ENCODE measurements at places on chromosomes 7 and 10.

DNA sequence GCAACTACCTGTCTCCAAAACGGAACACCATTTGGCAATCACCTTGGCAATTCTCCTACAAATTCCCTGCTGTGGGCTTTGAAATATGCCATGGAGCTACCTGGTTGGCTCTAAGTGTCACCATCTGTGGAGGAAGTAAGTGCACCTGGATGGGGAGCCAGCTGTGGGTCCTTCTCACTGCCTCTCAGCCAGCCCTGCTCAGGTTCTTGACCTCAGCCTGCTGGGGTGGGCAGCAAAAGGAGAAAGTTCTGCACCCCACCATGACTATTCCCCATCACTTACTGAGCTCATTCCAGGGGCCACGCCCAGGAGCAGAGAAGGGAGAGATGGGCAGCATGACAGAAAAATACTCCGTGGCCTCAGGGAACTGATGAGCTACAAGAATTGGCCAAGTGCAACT lies 158.7 kb downstream of the TNS3 start:
- DNase-seq, result no peak

DNA sequence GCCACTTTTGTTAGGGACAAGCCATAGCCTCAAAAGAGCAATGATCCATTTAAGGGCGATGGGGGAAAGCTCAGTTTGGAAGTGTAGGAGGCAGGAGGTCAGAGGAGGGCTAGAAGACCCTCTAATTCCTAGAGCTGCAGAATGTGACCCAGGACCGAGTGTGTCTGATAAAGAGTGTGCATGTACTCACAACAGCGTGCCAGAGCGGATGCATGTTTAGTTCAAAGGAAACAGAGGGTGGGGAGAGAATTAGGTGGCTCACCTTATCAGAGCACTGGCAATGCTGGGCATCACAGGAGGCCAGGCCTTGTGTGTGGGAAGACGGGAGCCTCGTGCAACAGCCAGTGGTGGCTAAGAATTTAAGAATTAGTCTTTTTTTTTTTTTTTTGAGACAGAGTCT lies 133.9 kb upstream of the COBL start:
- no peak for DNase-seq

DNA sequence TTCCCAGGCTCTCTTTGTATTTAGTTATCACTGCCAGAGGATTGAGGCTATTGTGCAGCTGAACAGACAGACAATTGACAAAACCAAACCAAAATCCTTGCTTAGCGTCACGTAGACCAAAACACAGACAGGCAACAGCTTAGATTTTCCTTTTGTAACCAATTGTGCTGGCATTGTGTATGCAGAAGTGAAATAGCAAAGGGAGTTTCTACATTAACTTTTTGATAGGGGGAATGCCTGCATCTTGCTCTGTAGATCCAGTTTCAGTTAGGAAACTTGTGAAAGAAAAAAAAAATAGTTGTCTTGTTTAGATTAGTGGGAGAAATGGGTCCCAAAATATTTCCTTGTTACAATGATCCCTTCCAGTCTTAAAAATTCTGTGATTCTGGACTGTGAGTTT lies 333.8 kb downstream of the BBS9 start:
- no peak for DNase-seq

GRCh38 chr10:14087566-14087965 lies 243.2 kb downstream of the FRMD4A start:
- no peak for DNase-seq

GRCh38 chr7:111588065-111588433 lies 25.8 kb upstream of the IMMP2L start:
- no peak for DNase-seq

GRCh38 chr7:147406521-147407135 lies 1183.9 kb upstream of the C7orf33 start:
- no peak for DNase-seq

DNA sequence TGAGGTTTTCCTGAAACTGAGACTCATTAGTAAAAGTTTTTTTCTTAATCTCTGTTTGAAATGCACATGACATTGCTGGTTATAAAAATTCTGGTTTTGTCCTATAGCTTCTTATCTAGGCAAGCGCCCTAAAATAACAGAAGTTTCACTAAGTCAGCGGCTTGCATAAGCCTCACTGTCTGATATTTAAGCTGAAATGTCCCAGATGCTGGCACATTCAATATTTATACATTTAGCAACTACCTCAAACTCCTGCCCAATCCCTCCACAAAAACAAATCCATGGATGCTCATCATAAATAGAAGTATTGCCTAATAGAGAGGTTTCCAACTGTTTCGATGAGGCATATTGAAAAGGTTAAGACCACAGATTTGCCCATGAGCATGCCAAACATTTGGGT lies 83.1 kb upstream of the EGR2 start:
- no peak for DNase-seq

DNA sequence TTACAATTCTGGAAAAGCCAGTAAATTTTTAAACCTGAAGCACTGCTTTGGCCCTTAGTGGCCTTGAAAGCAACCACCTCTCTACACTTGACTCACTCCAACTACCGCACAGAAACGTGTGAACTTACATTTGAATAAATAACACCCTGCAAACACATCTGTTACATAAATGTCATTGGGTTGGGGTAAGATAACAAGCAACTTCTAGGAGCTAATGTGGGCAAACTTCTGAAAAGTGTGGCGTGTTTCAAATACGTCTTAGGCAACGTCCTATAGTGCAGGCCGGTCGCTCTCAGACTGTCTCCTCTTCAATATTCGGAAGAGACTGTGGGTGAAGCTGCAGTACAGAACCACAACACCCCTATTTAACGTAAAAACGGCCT lies 474 bp downstream of the ORC5 start:
- no peak for DNase-seq

GRCh38 chr7:117324960-117325359 lies 2.1 kb upstream of the WNT2 start:
- DNase-seq, result no peak

DNA sequence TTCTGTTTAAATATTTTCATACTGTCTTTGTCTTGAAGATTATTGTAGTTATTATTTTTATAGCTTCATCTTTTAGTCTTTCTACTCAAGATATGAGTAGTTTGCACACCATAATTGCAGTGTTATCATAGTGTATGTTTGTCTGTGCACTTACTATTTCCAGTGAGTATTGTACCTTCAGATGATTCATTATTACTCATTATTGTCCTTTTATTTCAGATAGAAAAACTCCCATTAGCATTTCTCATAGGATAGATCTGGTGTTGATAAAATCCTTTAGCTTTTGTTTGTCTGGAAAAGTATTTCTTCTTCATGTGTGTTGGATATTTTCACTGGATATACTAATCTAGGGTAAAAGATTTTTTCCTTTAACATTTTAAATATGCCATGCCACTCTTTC lies 646.2 kb upstream of the GRM3 start:
- DNase-seq, result no peak

GRCh38 chr10:126880926-126881325 lies 24.3 kb upstream of the DOCK1 start:
- DNase-seq, result no peak

DNA sequence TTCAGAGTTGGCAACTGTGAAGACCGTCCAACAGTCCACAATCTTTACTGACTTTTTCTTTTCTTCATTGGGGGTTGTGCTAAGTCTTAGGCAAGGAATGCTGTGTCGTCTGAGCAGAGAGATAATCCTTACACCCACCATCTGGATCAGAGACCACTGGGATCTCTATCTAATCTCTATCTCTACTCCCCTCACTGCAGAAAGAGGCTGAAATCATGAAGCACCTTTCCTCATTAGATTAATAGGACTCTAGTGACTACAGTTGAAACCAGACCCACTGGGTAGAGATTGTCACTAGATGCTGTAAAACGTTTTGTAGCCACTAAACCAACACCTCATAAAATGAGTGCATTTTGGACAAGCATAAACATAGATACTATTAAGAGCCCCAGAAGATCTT lies 387.4 kb upstream of the CELF2 start:
- no peak for DNase-seq

- DNase-seq, result no peak
Observed at GRCh38 chr7:130947792-130948580, 214.0 kb upstream of the KLF14 start.

DNA sequence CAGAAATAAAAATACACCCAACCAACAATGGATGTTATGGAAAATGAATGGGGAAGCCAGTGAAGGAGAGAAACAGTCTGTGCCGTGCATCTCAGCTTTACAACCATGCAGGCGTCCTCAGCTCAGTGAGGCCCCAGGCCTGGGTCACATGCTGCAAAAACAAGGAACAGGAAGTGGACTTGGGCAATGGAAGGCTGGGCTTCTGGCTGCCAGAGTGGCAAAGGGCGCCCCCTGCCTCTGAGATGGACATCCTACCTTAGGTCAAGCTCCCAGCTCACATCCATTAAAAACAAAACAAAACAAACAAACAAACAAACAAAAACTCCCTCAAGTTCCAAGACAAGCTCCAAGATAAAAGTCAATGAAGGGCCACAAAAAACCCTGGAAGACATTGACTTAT lies 54.7 kb upstream of the AFAP1L2 start:
- no peak for DNase-seq

- DNase-seq, result no peak
Observed at GRCh38 chr10:21649454-21649872, 115.4 kb downstream of the MLLT10 start.

DNA sequence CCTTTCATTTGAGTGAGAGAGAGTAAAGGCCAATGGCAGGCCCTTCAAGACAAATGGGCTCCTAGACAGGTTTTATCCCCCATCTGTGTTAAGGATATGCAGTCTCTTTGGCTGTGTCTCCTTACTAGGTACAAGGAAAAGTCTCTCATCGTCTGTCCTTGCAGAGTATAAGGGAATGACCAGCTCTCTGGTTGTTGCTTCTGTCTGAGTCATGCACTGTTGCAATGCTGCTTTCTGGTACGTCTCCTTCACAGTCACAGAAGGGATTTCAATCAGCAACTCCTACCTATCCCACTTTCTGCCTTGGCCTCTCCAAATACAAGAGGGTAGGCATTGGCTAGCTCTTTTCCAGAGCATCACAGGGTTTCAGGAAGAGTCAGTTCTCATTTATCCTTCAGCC lies 48.1 kb downstream of the CTTNBP2 start:
- DNase-seq, result no peak

DNA sequence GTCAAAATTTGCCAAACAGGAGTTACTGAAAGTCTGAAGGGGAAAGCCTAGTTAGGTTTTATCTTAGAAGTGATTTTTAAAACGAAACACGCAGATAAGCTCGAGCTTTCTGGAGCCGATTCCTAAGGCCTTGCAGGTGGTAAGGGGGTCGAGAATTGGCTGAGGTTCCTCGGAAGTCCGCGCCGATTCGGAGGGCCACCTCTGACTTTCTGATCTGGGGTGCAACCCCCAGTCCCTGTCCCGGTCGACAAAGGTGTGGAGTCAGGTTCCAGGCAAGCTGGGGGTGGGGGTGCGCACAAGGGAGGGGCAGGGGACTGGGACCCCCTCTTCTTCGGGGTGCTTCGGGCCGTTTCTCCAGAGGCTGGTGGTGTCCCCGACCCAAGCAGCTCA lies 701 bp upstream of the CUL1 start:
- no peak for DNase-seq

- DNase-seq, result no peak
Observed at GRCh38 chr7:322708-323111, 32.7 kb downstream of the FOXL3 start.

GRCh38 chr7:90064370-90064769 lies 89.9 kb upstream of the STEAP1 start:
- no peak for DNase-seq

DNA sequence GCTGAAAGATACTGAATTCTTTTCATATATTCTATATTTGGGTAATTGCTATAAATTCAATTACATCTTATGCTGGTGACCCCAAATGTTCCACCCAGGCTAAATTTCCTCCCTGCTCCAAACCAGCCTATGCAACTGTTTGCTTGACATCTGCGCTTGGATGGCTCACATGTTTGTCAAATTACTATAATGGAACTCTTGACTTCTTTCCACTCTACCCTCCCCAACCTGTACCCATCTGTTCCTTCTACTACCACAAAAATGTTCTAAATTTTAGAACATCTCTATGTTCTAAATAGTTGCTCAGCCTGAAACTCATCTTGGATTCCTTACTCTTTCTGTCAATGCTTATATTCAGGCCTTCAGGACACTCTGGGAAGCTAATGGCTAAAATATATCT lies 249.9 kb upstream of the SMIM30 start:
- no peak for DNase-seq

- DNase-seq, result no peak
Observed at GRCh38 chr10:69549959-69550358, 23.3 kb downstream of the NEUROG3 start.

- no peak for DNase-seq
Observed at GRCh38 chr7:149569025-149569725, 71.6 kb upstream of the ZNF746 start.

- DNase-seq, result no peak
Observed at GRCh38 chr10:34169677-34170076, 645.4 kb downstream of the PARD3 start.

DNA sequence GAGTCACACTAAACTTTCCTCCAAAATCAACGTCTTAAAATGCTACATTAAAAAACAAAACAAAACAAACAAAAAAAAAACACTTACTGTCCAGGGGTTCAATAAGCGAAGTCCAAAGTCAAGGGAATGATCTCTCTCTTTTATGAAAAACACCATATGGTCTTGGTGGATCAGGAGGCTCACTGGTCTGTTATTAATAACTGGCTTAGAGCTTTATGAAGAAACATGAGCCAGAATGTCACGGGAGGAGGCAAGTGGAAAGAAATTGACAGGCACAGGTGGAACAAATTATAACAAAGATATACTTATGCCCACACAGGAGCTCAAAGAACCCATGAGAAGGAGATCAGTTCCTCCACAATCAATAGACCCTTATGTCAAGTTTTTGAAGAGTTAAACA lies at the start of gene MRLN:
TSS of gene MRLN (minus strand) at position 189 of the 400 bp plus-strand sequence.
- DNase-seq, result no peak

GRCh38 chr10:57367412-57367811 lies 900.3 kb downstream of the IPMK start:
- no peak for DNase-seq

DNA sequence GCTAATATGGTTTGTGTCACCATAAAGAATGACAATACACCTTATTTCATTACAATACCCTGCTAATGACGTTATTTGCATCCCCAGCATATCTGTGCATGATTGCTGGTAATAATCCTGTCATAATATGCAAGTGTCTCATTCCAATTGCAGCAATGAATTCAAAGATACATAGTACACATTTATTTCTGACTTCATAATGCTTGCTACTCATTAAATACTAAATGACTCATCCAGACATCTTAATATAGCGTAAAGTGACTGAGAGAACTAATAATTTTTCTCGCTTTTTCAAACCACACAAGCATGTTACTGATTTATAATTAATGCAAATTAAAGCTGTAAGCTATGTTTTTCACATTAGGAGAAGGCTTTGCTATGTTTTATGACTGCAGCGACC lies 234.7 kb upstream of the MDFIC start:
- no peak for DNase-seq
